ENCODE measurements at places on chromosomes 3 and 15.

DNA sequence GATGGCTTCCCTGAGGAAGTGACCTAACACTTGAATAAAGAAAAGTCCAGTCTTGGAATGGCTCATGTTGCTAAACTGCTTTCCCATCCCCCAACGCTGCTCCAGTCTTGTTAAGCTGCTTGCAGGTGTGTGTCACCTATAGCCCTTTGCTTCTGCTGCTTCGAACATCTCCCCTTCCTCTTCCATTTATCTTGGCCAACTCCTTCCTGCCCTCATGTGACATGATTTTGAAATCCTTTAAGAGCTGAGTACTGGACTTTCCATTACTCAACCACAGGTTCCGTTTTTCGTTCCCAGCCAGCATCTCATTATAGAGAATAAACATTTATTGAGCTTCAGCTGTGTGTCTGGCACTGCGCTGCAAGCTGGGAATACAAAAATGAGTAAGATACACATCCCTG is 1.7 kb downstream of the ATG7 start:
- no peaks in the 10 kb centered on the region for H3K27me3 ChIP-seq
- peak overlapping the region; percentile 100 for H3K27ac ChIP-seq
- H3K4me1 ChIP-seq: peaks cover 21% of the 10 kb centered on the region
- peaks cover 23% of the 10 kb centered on the region for H3K36me3 ChIP-seq

DNA sequence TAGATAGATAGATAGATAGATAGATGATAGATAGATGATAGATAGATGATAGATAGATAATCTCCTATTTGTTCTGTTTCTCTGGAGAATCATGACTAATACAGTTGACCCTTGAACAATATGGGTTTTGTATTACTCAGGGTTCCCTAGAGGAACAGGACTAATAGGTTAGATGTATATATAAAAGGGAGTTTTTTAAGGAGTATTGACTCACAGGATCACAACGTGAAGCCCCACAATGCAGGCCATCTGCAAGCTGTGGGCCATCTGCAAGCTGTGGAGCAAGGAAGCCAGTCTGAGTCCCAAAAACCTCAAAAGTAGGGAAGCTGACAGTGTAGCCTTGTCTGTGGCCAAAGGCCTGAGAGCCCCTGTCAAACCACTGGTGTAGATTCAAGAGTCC is 67.6 kb downstream of the PYDC2 start:
- H3K27me3 ChIP-seq: no peaks in the 10 kb centered on the region
- no peak overlapping the region for H3K27ac ChIP-seq
- H3K4me1 ChIP-seq: peaks cover 8% of the 10 kb centered on the region
- no peak overlapping the region for H3K4me3 ChIP-seq
- DNase-seq: no peak

DNA sequence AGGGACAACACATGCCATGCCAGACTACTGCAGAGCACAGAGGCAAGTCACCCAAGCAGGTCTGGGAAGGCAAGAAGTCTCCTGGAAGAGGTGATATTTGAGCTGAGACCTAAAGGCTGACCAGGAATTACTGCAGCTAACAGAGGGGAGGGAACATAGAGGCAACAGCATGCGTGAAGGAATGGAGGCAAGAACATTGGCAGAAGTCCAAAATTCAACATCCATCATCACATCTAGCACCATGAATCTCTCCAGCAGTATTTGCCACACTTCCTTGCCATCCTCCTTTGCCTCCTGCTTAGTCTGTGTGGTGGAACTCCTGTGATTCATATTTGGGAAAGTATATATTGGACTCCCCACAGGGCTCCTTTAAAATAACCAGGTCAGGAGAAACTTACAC is 870 bp upstream of the TSEN2 start:
- peak overlapping the region; percentile 98 for H3K4me3 ChIP-seq
- H3K4me1 ChIP-seq: peaks cover 35% of the 10 kb centered on the region
- DNase-seq: no peak
- H3K27me3 ChIP-seq: no peaks in the 10 kb centered on the region
- H3K27ac ChIP-seq: peak overlapping the region; percentile 98

DNA sequence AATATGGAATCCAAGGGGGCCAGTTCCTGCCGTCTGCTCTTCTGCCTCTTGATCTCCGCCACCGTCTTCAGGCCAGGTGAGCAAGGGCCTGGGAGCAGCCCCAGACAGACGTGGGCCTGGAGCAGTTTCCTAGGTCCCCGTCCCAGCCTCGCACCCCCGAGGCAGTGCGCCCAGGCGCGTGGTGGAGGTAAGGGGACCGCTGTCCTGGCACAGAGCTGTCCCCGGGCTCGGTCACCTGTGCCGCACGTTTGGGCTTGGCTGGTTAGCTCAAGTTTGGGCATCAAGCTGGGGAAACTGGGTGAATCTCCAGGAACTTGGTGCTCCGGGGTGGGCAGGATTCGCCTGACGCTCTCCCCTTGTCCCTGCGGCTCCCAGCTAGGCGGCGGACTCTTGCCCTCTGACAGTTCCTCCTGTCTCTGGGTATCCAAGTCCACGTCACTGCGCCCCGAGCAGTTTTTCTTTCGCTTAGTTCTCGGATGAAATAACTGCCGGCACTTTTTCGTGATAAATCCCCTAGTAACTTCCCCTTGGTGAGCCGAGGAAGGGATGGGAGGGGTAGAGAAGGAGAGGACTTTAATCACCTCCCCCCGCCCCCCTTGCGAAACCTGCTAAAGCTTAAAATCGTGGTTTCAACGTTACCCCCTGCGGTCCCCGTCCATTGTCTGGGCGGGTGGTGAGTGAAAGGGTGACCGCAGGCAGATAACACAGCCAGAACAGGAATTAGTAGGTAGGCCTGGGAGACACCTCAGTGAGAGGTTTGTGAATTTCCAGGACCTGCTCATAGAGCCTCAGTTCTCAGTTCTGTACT is 901 bp downstream of the ALCAM start:
- H3K36me3 ChIP-seq: no peaks in the 10 kb centered on the region
- DNase-seq: no peak
- peak overlapping the region; percentile 98 for H3K27ac ChIP-seq
- peak overlapping the region; percentile 92 for H3K4me3 ChIP-seq

DNA sequence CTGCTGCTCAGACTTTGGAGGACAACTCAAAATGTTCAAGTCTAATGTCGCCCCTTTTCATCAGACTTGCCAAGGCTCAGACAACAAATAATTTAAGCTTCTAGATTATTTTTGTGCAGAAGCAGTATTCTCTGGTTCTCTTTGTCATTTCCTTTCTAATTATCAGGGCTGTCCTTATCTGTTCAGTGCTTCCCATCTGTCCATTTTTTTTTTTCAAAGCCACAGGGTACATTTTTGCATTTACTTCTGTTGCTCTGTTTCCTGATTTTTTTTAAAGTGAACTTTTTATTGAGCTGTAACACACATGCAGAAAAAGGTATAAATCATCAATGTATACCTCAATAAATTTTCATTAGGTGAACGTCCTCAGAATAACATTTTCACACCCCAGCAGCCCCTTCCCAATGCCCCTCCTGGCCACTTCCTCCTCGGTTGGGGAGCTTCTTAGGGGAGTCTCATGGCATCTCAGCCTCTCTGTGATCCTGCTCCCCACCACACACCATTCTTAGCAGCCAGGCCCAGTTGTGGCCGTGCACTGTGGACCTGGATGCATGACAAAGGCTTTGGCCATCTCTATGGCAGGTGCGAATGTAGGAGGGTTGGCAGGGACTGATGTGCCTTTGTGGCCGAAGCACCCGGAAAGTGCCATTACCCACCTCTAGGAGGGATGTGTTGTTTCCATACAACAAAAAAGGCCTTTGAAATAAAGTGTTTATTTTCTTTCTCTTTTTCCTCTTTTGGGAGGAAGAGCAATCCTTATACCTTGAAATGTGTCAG is 303.5 kb upstream of the LRRFIP2 start:
- peaks cover 39% of the 10 kb centered on the region for H3K4me1 ChIP-seq
- peaks cover 11% of the 10 kb centered on the region for H3K36me3 ChIP-seq
- no peak for DNase-seq
- no peak overlapping the region for H3K4me3 ChIP-seq

Measured in mesothelial cell of epicardium (in vitro differentiated cells).